ENCODE measurements at places on chromosomes 7 and 10. TPM values are rescaled to one million over a fixed set of nuclear protein-coding genes. Genes with fewer than 3 reads are reported as not detected.

The TSPAN13 gene
- total RNA-seq: 0.63 TPM

The MYO3A gene
- not detected for total RNA-seq

The HK1 gene
- total RNA-seq: 238 TPM

The ASZ1 gene
- total RNA-seq: not detected

The TSPAN12 gene
- total RNA-seq: not detected

The DLX6 gene
- total RNA-seq: not detected

The SEM1 gene
- 49.2 TPM for total RNA-seq

The NANOS1 gene
- 0.10 TPM for total RNA-seq

The SYT15 gene
- total RNA-seq: 0.42 TPM

The PLEKHS1 gene
- total RNA-seq: not detected

The GPR141 gene
- not detected for total RNA-seq

The ZNF117 gene
- 4.0 TPM for total RNA-seq

The NRG3 gene
- not detected for total RNA-seq

The SLC13A4 gene
- not detected for total RNA-seq

The GRIFIN gene
- total RNA-seq: not detected

The EBLN1 gene
- not detected for total RNA-seq

The PTPN20 gene
- total RNA-seq: 1.1 TPM

The PNLIPRP1 gene
- not detected for total RNA-seq

All from activated CD8-positive, alpha-beta memory T cell treated with anti-CD3 and anti-CD28 coated beads for 36 hours (primary cell).